Sigmoid colon (tissue), 7 donors: ENCODE measurements at places on chromosomes 2 and 18. TPM values are rescaled to one million over a fixed set of nuclear protein-coding genes. Genes with fewer than 3 reads are reported as not detected.

RGPD3 gene
- total RNA-seq = 0.82 TPM

CROCC2 gene
- total RNA-seq = not detected

- no peaks in the 10 kb centered on the region for H3K36me3 ChIP-seq
- no peaks in the 10 kb centered on the region for H3K4me1 ChIP-seq
- DNase-seq = no peak
- no peak overlapping the region for H3K27ac ChIP-seq
- no peaks in the 10 kb centered on the region for H3K27me3 ChIP-seq
Measured at GRCh38 chr18:25736516-25736915, 353.9 kb downstream of the SS18 start.

DNA sequence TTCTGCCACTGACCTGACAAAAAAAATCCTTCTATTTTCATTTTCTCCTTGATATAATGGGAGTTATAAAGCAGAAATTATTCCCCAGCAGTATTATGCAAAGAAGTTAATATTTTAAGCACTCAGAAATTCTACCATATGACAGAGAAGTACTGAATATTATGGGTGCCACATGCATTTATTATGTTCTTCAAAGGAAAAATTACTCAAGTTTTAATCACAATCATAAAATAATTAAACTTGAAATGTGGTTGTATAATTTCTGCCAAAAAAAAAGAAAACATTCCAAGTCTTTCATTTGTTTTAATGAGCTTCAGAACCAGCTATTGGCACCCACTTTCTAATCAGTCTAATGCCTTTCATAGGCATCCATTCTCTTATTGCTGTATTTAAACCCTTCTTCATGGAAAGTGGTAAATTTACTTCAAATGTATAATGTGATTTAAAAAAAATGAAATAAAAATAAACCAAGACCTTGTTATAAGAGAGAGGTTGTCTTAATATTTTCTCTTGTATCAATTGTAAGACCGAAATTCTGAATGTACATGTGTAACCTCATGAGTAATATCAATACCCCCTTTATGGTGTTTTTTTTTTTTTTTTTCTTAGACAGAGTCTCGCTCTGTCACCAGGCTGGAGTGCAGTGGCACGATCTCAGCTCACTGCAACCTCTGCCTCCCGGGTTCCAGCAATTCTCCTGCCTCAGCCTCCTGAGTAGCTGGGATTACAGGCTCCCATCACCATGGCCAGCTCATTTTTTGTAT, 302.3 kb downstream of the IRS1 start:
- DNase-seq = no peak
- H3K36me3 ChIP-seq = no peaks in the 10 kb centered on the region
- no peak overlapping the region for H3K4me3 ChIP-seq
- H3K27ac ChIP-seq = no peak overlapping the region

GRCh38 chr2:121502781-121503180, 27.9 kb upstream of the RNU4ATAC start:
- no peak overlapping the region for H3K4me3 ChIP-seq
- no peak for DNase-seq
- H3K36me3 ChIP-seq = peaks cover 10% of the 10 kb centered on the region
- H3K4me1 ChIP-seq = peaks cover 10% of the 10 kb centered on the region

PCARE gene
- total RNA-seq = under 0.01 TPM

- no peak overlapping the region for H3K4me3 ChIP-seq
- H3K27me3 ChIP-seq = no peaks in the 10 kb centered on the region
- no peak for DNase-seq
- H3K27ac ChIP-seq = no peak overlapping the region
Measured at GRCh38 chr2:70041663-70042062, 45.6 kb upstream of the PCBP1 start.

PLCL1 gene
- 13.6 TPM for total RNA-seq

DNA sequence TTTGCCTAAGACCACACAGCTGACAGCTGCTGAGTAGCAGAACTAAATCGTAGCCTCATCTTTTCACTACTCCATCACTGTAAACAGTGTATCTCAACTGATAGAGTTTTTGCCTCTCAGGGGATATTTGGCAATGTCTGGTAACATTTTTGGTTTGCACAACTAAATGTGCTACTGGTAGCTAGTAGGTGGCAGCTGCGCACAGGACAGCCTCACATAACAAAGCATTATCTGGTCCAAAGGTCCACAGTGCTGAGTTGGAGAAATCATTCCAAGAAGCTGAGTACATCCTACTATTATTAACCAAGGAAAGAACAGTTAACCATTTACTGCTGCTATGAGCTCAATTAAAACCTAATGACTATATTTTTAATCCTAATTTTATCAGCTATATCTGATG, 6.1 kb upstream of the CCDC102B start:
- no peaks in the 10 kb centered on the region for H3K27me3 ChIP-seq
- no peak overlapping the region for H3K4me3 ChIP-seq
- H3K27ac ChIP-seq = no peak overlapping the region

GRCh38 chr2:173388795-173389194, 34.1 kb downstream of the CDCA7 start:
- H3K27me3 ChIP-seq = no peaks in the 10 kb centered on the region
- no peaks in the 10 kb centered on the region for H3K36me3 ChIP-seq
- DNase-seq = no peak
- H3K4me3 ChIP-seq = no peak overlapping the region
- H3K4me1 ChIP-seq = no peaks in the 10 kb centered on the region

CDK15 gene
- total RNA-seq = 0.28 TPM

DNA sequence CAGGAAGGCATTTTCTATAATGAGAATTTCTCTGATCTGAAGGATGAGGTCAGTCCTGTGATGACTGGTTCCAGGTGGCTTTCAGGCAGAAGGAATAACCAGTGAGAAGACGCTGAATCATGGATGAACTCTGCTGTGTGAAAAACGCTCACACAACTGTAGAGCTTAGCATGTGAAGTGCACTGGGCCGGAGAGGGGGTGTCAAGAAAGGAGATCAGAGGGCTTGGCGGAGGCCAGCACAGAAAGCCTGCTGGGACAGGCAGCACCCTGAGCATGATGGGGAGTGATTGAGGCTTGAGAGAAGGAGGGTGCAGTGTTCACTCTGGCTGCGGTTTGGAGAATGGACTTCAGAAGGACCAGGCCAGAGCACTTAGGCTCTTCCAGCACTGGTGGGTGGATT, 236.5 kb downstream of the TPGS2 start:
- no peak overlapping the region for H3K27ac ChIP-seq
- no peak for DNase-seq
- no peaks in the 10 kb centered on the region for H3K4me1 ChIP-seq
- no peaks in the 10 kb centered on the region for H3K27me3 ChIP-seq
- no peaks in the 10 kb centered on the region for H3K36me3 ChIP-seq
- no peak overlapping the region for H3K4me3 ChIP-seq

EPG5 gene
- 27.6 TPM for total RNA-seq

- H3K4me3 ChIP-seq = no peak overlapping the region
- no peaks in the 10 kb centered on the region for H3K4me1 ChIP-seq
- H3K36me3 ChIP-seq = peaks cover 100% of the 10 kb centered on the region
- DNase-seq = no peak
Measured at GRCh38 chr2:241234962-241235740, 46.7 kb downstream of the ANO7 start.

CNGA3 gene
- 8.6 TPM for total RNA-seq

PAIP2B gene
- total RNA-seq = 8.0 TPM

GRCh38 chr2:107645586-107645985, 181.1 kb upstream of the RGPD4 start:
- H3K4me3 ChIP-seq = no peak overlapping the region
- no peaks in the 10 kb centered on the region for H3K4me1 ChIP-seq
- H3K27me3 ChIP-seq = no peaks in the 10 kb centered on the region
- no peak overlapping the region for H3K27ac ChIP-seq
- no peak for DNase-seq

GRCh38 chr2:58920001-58920400, 678.9 kb upstream of the FANCL start:
- no peaks in the 10 kb centered on the region for H3K27me3 ChIP-seq
- H3K4me3 ChIP-seq = no peak overlapping the region
- H3K36me3 ChIP-seq = no peaks in the 10 kb centered on the region
- no peak overlapping the region for H3K27ac ChIP-seq
- peaks cover 10% of the 10 kb centered on the region for H3K4me1 ChIP-seq

DNA sequence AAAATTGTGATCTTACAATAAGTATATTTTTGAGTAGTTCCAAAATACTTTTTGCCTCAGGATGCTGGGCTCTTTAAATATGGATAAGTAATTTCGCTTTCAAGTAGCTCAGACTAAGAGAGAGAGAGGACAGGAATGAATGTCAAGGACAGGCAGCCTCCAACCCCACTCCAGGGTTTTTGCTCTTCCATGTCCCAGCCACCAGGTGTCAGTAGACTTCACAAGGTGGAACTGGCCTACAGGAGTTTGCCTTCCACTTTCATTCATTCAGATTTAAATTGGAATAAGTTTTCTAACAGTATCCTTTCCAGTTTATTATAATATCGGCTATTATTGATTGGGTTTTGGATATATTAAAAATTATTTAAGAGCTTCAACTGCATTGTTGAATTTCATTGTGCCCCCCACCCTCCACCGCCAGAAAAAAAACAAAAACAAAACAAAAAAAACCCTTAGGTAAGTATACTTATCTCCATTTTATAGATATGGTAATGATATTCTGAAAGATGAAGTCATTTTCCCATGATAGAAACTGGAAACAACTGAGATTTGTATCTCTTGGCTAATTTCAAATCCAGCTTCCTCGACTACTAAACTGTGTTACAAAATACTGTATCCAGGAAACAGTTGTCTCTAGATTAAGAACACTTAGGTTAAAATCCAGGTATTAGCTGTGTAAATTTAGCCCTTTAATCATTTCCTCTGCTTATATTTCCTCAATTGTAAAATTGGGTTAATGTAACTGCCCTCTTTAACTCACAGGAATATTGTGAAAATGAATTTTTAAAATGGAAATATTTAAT, 793.1 kb downstream of the ERBB4 start:
- no peak overlapping the region for H3K4me3 ChIP-seq
- no peak overlapping the region for H3K27ac ChIP-seq
- H3K4me1 ChIP-seq = no peaks in the 10 kb centered on the region
- no peak for DNase-seq

ZSWIM2 gene
- not detected for total RNA-seq

DNA sequence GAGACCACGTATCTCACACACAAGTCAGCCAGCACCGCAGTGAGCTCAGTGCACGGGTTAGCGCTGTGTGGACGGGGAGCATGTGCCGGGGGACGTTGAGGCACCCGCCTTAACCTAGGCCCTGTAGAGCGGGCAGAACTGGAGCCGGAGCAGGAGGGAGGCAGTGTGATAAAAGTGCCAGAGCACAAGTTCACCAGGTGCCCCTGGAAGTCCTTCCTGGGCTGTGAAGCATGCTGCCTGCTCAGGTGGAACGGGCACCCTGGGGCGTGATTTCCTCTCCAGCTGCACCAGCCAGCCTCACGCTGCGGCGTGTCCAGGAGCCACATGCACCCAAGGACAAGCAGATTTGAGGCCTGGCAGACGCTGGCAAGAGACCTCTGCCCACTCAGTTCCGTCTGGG, 50.3 kb downstream of the ITGB1BP1 start:
- no peak overlapping the region for H3K27ac ChIP-seq
- H3K4me1 ChIP-seq = no peaks in the 10 kb centered on the region
- no peak for DNase-seq
- no peaks in the 10 kb centered on the region for H3K27me3 ChIP-seq
- H3K4me3 ChIP-seq = no peak overlapping the region

CCL20 gene
- not detected for total RNA-seq

- H3K4me3 ChIP-seq = no peak overlapping the region
- DNase-seq = no peak
- H3K36me3 ChIP-seq = no peaks in the 10 kb centered on the region
- no peaks in the 10 kb centered on the region for H3K27me3 ChIP-seq
- no peaks in the 10 kb centered on the region for H3K4me1 ChIP-seq
Measured at GRCh38 chr2:104818264-104818663, 35.7 kb upstream of the POU3F3 start.

- H3K4me3 ChIP-seq = no peak overlapping the region
- H3K36me3 ChIP-seq = no peaks in the 10 kb centered on the region
- DNase-seq = no peak
- H3K27ac ChIP-seq = no peak overlapping the region
- H3K4me1 ChIP-seq = no peaks in the 10 kb centered on the region
Measured at GRCh38 chr2:25190536-25190935, 22.2 kb upstream of the POMC start.

GAL3ST2 gene
- total RNA-seq = 0.68 TPM

CAPN14 gene
- total RNA-seq = not detected

GRCh38 chr2:181103659-181104058, 123.3 kb downstream of the UBE2E3 start:
- H3K4me1 ChIP-seq = no peaks in the 10 kb centered on the region
- no peak overlapping the region for H3K4me3 ChIP-seq
- DNase-seq = no peak
- no peaks in the 10 kb centered on the region for H3K36me3 ChIP-seq
- no peak overlapping the region for H3K27ac ChIP-seq

DNA sequence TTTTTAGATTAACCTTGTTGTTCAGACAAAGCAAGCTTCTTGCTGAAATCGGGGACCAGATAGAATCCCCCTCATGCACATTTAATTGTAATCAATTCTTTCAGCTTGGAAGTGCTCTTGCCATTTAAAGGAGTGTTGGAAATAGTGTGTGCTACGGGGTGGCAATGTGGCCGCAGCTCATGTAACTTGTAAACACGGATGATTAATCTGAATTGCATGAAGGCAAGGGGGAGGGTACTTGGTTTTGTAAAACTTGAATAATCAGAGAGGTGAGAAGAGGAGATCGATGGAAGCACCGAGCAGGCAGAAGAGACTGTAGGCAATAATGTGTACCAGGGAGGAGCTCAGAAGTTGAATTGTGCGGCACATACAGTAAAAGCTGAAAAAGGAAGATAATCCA, 273.5 kb downstream of the PTGR3 start:
- no peaks in the 10 kb centered on the region for H3K4me1 ChIP-seq
- no peaks in the 10 kb centered on the region for H3K27me3 ChIP-seq
- no peak for DNase-seq
- H3K27ac ChIP-seq = no peak overlapping the region
- H3K4me3 ChIP-seq = no peak overlapping the region

- no peak overlapping the region for H3K27ac ChIP-seq
- H3K27me3 ChIP-seq = no peaks in the 10 kb centered on the region
- no peaks in the 10 kb centered on the region for H3K4me1 ChIP-seq
- no peak for DNase-seq
- no peak overlapping the region for H3K4me3 ChIP-seq
Measured at GRCh38 chr18:25097057-25097456, 254.9 kb downstream of the ZNF521 start.

RND3 gene
- 29.8 TPM for total RNA-seq

GRCh38 chr18:24060644-24061043, 46.1 kb downstream of the TTC39C start:
- DNase-seq = no peak
- H3K36me3 ChIP-seq = no peaks in the 10 kb centered on the region
- no peak overlapping the region for H3K4me3 ChIP-seq
- H3K4me1 ChIP-seq = no peaks in the 10 kb centered on the region

- H3K4me1 ChIP-seq = no peaks in the 10 kb centered on the region
- no peaks in the 10 kb centered on the region for H3K36me3 ChIP-seq
- no peak for DNase-seq
- no peaks in the 10 kb centered on the region for H3K27me3 ChIP-seq
Measured at GRCh38 chr2:107595285-107595684, 231.4 kb upstream of the RGPD4 start.

DNA sequence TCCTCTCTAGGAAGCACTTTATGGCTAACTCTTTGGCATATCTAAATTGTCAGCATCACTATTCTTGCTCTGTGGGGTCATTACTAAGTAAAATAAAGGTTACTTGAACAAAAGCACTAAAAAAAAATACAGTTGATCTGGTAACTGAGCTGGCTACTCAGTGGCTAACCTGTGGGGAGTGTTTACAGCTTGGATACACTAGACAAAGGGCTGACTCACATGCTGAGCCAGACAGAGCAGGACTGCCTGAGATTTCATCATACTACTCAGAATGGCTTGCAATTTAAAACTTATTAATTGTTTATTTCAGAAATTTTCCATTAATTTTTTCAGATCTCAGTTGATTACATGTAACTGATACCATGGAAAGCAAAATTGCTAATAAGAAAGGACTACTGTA, 1690.4 kb upstream of the SLC39A10 start:
- H3K36me3 ChIP-seq = no peaks in the 10 kb centered on the region
- no peaks in the 10 kb centered on the region for H3K4me1 ChIP-seq
- no peaks in the 10 kb centered on the region for H3K27me3 ChIP-seq
- no peak for DNase-seq

COL4A4 gene
- total RNA-seq = 0.49 TPM
